ENCODE measurements at places on chromosomes 16 and 17.

GRCh38 chr17:57946798-57947358 lies 8.3 kb downstream of the CUEDC1 start:
- DNase-seq, result peak; percentile 45

GRCh38 chr17:36862116-36862920 lies 75.0 kb upstream of the LHX1 start:
- DNase-seq, result no peak

GRCh38 chr16:7057458-7057857 lies 275.2 kb upstream of the RBFOX1 start:
- DNase-seq, result no peak

DNA sequence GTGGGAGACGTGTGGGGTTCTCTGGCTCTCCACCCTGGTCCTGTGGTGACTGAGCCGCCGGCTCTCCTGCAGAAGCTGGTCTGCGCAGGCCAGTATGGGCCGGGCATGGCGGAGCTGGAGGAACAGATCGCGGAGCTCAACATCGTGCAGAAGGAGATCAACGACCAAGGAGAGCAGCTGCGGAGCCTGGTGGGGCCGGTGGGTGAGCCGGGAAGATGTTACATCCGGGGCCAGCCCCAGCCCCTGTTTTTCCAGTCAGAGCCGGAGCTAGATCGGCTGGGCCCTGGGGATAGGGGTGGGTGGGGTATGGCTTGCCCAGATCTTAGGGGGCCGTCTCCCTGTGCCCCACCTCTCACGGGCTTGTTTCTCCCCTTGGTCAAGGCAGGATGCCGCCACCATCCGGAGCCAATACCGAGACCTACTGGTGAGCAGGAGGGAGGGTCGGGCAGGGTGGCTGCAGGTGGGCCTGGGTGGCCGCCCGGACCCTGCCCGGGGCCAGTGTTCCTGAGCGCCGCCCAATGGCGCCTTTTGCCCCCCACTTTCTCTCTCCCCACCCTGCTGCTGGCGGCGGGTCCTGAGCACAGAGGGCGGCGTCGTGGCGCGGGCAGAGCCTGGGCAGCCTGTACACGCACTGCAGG lies 5.0 kb downstream of the EVPLL start:
- DNase-seq, result no peak

DNA sequence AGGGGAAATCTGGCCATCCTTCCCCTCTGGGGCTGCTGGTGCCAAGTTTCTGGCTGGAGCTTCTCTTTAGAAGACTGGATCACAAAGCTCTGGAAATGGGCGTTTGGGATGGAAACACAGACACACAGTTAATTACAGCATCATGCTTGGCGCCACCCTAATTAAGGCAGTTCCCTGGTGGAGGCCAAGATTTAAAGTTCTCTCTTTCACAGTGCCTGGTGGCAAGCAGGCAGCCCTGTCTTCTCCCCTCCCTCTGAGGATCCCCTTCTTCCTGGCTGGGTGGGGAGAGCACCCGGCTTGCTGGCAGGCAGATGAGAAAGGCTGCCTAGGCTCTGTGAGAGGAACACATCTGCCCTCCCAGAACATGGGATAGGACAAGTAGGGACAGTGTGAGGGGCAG lies 59.0 kb upstream of the NKD1 start:
- DNase-seq, result no peak

- DNase-seq, result no peak
Observed at GRCh38 chr16:55487048-55487803, 8.2 kb downstream of the MMP2 start.

- no peak for DNase-seq
Observed at GRCh38 chr16:27995378-27995777, 68.1 kb downstream of the GSG1L start.

- DNase-seq, result no peak
Observed at GRCh38 chr17:34151102-34151501, 104.0 kb upstream of the CCL2 start.

GRCh38 chr17:29190039-29190438 lies 9.8 kb upstream of the MYO18A start:
- no peak for DNase-seq
